Activated naive CD4-positive, alpha-beta T cell (primary cell): ENCODE measurements at places on chromosomes 2 and 18.

- no peak for DNase-seq
These were observed 177.3 kb downstream of the NBAS start for GRCh38 chr2:15383695-15384350.

GRCh38 chr2:136117391-136117841, 533 bp downstream of the CXCR4 start:
- DNase-seq: no peak

DNA sequence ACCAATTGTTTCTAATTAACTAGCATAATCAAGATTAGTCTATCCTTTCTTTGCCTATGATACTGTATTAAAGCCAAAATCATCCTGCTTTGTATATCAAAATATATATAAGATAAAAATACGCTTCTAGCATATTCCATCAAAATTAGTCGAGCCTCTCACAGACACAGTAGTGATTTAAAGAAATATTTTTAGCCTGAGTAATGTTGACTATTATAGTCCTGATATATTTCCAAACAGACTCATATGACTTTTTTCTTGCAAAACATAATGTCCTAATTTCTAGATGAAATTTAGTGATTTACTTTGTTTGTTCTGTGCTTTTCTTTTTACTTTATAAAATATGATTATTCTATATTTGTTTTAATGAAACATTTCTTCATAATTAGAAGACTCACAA, 30.9 kb downstream of the FAP start:
- DNase-seq: no peak

DNA sequence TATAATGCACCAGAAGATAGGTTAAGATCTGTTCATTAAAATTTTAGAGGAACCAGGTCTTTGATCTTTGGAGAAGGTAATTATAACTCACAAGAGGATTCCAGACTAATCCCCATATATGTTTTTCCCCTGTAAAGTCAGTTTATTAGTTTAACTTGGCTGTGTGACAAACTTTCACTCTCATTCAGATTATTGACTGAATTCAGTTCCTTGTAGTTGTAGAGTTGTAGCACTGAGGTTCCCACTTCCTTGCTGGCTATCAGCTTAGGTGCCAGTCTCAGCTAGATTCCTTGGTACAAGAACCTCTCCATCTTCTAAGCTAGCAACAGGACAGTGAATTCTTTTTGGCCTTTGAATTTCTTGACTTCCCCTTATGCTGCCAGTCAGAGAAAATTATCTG, 19.1 kb downstream of the REG1A start:
- DNase-seq: no peak

- no peak for DNase-seq
These were observed 466.3 kb downstream of the THSD7B start for GRCh38 chr2:137231628-137232027.

GRCh38 chr18:59006461-59007067, 133.1 kb upstream of the SEC11C start:
- no peak for DNase-seq

DNA sequence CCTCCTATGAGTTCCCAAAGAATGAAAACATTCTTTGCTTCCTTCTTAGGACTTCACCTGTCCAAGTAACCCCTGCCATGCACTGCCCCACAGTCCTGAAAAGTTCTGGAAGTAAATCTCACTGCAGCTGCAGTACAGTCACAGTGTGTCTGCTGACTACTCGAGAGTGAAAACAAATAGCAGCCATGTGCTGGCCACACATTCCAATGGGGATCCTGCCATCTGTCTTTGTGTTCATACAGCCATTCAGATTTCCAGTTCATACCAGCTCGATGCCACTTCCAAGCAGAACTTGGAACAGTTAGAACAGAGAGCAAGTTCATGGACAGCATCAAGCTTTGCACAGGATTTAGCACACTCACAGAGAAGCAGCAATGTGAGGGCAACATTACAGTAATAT, 629.9 kb upstream of the ACVR2A start:
- DNase-seq: no peak

- no peak for DNase-seq
These were observed 41.1 kb downstream of the NEURL3 start for GRCh38 chr2:96464061-96464460.

GRCh38 chr2:38602136-38602731, 494 bp downstream of the HNRNPLL start:
- peak; percentile 20 for DNase-seq

GRCh38 chr2:13106302-13106701, 389.6 kb downstream of the TRIB2 start:
- no peak for DNase-seq

DNA sequence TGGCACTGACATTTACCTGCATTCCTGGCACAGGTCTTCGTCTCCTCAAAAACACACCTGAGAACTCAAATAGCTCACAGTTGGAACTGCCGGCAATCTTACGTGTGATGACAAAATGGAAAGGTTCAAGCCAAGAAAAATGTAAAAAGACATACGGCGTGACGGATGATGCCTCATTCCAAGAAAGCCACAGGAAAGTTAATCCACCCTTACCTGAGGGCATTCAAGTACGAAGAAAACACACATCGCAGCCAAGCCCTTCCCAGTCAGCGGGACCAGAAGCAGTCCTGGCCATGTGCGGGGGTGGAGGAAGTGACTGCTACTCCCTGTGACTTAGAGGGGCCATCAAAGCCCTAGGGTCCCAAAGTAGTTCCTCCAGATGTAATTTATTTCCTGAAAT, 986.3 kb upstream of the CELF4 start:
- no peak for DNase-seq

GRCh38 chr2:199273042-199273511, 184.7 kb downstream of the SATB2 start:
- no peak for DNase-seq

DNA sequence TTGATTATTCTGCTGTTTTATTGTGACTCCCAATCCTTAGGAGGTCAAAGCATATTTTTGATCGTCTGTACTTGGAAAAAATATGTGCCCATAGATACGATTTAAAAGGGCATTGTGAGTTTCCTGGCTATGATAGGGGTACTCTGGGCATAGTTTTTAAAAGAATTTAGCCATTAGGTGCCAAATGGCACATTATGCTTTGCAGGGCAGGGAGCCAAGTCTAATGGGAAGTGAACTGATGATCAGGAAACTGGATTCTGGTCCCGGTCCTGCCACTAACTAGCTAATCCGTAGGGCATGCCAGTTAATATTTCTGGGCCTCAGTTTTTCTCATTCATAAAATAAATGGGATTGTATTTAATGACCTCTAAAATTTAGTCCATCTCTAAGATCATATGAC, 189.3 kb downstream of the LTBP1 start:
- no peak for DNase-seq

DNA sequence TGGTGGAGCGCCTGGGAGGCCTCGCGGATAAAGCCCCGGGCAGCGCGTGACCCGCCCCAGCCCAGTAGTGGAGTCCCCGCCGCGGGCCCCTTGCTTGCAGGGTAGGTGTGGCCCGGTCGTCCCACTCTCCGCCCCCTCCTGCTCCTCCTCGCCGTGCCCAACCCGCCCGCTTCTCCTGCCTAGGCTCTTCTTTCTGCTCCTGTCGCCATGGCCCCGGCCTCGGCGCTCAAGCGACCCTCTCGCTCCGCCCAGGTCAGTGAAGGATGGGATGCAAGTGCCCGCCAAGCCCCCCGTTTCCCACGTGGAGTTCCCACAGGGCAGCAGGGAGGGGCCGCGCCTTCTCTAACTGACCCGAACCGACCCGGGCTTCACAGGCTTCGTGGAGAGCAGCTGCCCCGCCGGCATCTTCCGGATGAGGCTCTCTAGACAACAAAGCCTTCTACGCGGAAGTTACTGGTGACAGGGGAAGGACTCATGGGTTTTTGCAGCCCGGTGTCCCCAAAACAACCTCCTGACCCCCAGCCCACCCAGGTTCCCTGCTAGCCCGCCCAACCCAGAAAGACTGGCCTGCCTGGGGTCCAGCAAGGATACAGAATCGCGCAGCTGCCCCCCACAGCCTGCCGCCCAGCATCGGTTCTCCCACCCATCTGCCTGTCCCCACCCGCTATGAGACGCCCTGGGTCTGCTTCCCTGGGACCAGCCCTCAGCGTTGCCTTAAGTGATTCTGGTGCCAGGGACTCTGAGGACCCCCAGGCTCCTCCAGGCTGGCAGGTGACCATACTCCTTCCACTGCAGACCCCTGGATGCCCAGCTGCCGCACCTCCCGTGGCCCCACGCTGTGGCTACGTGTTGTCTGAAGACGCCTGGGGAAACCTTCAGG, 32.8 kb downstream of the TTC32 start:
- peak; percentile 11 for DNase-seq

DNA sequence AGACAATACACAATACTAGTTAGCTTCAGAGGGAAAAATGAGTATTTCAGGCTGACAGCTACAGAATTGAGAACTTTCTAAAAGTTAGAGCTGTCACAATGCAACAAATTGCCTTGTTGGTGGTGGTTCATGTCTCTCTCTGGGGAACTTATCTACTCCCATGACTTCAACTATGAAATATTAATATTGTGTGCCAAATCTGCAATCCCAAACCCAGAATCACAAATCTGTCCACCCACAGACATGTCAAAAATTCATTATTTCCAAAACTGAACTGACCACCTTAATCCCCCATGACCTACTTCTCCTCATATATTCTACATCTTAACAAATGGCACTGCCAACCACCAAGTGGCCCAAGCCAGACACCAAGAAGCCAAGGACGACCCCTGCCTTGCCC, 143.5 kb downstream of the TCF4 start:
- DNase-seq: no peak

DNA sequence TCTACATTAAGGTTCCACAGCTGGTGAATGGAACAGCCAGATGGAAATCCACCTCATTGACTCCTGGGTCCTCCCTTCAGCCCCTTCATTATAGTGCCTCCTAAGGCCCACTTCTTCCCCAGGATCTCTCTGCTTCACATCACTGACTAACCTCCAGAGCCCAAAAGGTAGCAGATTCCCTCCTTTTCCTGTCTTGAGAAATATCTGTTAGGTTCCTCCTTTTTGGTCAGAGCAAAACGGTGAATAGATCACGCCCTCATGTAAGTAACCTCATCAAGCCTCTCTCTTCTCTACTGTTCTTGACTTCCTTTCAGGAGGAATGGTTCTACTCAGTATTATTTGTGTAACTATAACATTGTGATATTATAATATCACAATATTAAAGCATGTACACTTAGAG, 155.0 kb upstream of the SRD5A2 start:
- DNase-seq: no peak

DNA sequence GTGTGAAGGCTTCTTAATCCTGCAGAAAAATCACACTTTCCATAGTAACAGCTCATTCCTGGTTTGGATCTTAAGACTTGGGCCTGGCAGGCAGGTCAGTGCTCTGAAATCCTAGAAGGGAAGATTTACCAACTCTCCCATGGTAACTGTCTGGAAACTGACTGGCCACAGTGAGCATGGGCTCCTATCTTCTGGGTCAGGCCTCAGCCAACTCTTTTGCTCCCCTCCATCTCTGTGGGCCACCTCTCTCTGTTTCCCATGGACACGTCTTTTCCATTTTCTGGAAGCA, 86.7 kb downstream of the ACAA2 start:
- no peak for DNase-seq

GRCh38 chr2:12896318-12896982, 179.7 kb downstream of the TRIB2 start:
- no peak for DNase-seq

GRCh38 chr18:29153091-29153490, 976.2 kb upstream of the CDH2 start:
- DNase-seq: no peak

DNA sequence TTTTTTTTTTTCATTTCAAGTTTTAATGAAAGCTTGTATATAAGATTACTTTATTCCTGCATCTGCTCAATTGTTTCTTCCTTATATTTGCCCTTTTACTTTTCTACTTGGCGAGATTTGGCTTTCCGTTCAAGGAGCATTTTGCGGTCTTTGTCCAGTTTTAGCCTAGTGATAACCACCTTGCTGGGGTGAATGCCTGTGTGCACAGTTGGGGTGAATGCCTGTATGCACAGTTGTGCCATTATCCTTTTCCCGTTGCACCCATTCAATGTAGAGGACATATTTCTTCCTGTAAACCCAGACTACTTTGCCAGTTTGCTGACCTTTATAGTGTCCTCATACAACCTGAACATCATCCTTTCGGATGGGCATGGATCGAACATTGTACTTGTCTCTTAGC, 12.0 kb downstream of the ZNF236 start:
- no peak for DNase-seq

DNA sequence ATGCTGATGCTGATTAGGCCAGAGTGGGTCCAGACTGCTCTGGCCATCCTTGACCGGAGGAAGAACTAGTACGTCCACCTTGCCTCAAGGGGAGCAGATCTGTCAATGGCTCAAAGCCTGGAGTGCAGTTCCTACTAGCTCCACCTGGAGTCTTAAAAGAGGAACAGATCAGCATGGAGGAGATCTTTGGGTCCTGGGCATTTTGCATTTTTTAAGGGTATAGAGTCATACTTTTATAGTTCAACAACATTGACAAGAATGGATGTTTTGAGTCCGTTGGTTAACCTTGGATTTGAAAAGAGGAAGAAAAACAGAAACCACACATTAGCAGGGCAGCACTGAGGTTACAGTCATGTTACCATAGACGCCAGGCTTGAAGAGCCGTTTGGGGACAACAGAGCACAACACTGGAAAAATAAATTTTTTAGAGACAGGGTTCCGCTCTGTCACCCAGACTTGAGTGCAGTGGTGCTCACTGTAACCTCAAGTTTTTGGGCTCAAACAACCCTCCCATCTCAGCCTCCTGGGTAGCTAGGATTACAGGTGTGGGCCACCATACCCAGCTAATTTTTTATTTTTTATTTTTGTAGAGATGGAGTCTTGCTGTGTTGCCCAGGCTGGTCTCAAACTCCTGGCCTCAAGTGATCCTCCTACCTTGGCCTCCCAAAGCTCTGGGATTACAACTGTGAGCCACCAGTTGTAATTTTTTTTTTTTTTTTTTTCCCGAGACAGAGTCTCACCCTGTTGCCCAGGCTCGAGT, 78.5 kb downstream of the PRKCE start:
- no peak for DNase-seq

DNA sequence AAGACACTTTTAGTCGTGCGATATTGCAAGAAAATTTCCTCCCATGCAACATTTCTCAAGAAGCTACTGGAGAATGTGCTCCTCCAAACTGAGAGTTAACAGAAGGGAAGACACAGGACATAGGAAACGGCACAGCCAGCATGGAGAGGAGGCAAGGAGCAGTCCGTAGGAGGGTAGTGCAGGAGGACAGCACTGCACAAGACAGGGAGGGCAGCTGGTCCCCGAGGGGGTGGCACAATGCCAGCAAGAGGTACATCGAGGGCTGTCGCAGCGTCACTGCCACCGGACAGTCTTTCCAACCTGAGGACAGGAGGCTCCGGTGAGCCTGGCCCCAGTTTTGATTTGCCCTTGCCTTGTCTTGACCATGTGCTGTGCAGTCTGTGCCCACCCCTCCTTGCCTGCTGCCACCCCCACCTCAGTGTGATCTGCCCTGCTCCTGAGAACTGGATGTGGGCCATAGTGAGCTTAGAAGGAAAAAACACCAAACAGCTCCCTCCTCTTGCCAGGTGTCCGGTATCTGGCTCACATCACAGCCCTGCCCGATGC, 81.6 kb upstream of the LAPTM4A start:
- no peak for DNase-seq

- no peak for DNase-seq
These were observed 206.5 kb downstream of the TMEM182 start for GRCh38 chr2:102968375-102968774.

- no peak for DNase-seq
These were observed 638 bp downstream of the RPS7 start for GRCh38 chr2:3575534-3576262.

GRCh38 chr2:222364285-222364895, 60.0 kb upstream of the SGPP2 start:
- DNase-seq: no peak
